Adrenal gland (tissue), 19 donors: ENCODE measurements at places on chromosomes 6 and 20.

- H3K36me3 ChIP-seq = no peaks in the 10 kb centered on the region
- no peak overlapping the region for H3K4me3 ChIP-seq
- H3K27me3 ChIP-seq = no peaks in the 10 kb centered on the region
- peaks cover 4% of the 10 kb centered on the region for H3K4me1 ChIP-seq
- DNase-seq = no peak
- H3K27ac ChIP-seq = no peak overlapping the region
Observed at GRCh38 chr6:143782481-143782880, 60.7 kb upstream of the LTV1 start.

DNA sequence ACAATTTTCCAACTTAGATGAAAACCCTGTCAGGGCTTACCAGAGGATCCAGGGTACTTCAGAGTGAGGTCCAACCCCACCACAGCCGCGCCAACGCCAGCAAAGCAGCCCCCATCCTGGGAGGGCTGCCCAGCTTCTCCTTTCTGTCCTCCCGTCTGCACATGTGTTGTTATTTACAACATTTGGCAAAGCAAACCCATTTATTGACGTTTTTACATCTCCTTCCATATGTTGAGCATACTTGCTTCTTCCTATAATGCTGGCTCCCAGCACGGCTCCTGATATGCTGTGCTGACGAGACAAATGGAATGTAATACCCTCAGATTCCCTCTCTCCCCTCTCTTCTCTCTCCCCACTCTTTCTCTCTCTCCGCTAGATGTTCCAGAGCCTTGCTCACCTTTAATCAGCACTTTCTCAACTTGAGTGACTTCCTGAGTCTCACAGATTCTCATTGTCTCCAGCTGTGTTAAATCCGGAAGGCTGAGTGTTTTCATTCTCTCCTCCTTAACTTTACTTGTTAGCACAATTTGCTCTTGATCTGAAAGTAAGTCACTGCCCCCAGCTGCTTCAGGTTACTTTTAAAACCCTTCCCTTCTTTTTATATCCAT is 22.7 kb downstream of the RCAN2 start:
- no peak overlapping the region for H3K27ac ChIP-seq
- H3K36me3 ChIP-seq = no peaks in the 10 kb centered on the region
- no peak for DNase-seq
- H3K4me1 ChIP-seq = no peaks in the 10 kb centered on the region
- H3K27me3 ChIP-seq = no peaks in the 10 kb centered on the region

DNA sequence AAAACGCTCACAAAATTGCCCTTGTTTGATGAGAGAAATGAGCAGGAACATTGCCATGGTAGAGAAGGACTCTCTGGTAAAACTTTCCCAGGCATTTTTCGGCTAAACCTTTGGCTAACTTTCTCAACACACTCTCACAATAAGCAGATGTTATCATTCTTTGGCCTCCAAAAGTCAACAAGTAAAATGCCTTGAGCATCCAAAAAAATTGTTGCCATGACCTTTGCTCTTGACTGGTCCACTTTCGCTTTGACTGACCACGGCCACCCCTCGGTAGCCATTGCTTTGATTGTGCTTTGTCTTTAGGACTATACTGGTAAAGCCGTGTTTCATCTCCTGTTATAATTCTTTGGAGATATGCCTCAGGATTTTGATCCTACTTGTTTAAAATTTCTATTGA is 41.1 kb upstream of the PREP start:
- H3K4me3 ChIP-seq = no peak overlapping the region
- no peaks in the 10 kb centered on the region for H3K27me3 ChIP-seq
- H3K27ac ChIP-seq = no peak overlapping the region

DNA sequence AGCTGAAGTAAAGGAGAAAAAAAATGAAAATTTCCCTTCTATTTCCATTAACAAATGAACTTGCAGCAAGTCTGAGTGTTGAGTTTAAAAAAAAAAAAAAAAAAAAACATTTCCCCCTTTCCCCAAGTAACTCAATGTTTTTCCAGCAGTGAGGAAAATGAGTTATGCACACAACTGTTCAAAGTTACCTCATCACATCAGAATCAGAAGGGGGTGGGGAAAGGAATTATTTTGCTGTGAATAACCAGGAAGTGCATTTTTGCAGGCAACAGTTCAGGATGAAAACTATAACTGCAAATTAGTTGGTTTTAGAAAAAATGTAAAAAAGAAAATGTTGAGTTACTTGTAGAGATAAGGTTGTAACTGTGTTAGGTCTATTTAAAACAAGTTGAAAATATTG is 568.9 kb upstream of the CITED2 start:
- H3K27me3 ChIP-seq = no peaks in the 10 kb centered on the region
- H3K4me3 ChIP-seq = no peak overlapping the region
- H3K27ac ChIP-seq = no peak overlapping the region
- DNase-seq = no peak

- H3K4me1 ChIP-seq = no peaks in the 10 kb centered on the region
- no peak overlapping the region for H3K4me3 ChIP-seq
- no peak for DNase-seq
- no peak overlapping the region for H3K27ac ChIP-seq
Observed at GRCh38 chr6:142914937-142915697, 29.9 kb downstream of the HIVEP2 start.

- H3K27ac ChIP-seq = peak overlapping the region; percentile 87
- peak; percentile 90 for DNase-seq
- H3K27me3 ChIP-seq = no peaks in the 10 kb centered on the region
- no peaks in the 10 kb centered on the region for H3K36me3 ChIP-seq
- peaks cover 69% of the 10 kb centered on the region for H3K4me1 ChIP-seq
Observed at GRCh38 chr20:64212755-64213154, 42.8 kb upstream of the PCMTD2 start.

DNA sequence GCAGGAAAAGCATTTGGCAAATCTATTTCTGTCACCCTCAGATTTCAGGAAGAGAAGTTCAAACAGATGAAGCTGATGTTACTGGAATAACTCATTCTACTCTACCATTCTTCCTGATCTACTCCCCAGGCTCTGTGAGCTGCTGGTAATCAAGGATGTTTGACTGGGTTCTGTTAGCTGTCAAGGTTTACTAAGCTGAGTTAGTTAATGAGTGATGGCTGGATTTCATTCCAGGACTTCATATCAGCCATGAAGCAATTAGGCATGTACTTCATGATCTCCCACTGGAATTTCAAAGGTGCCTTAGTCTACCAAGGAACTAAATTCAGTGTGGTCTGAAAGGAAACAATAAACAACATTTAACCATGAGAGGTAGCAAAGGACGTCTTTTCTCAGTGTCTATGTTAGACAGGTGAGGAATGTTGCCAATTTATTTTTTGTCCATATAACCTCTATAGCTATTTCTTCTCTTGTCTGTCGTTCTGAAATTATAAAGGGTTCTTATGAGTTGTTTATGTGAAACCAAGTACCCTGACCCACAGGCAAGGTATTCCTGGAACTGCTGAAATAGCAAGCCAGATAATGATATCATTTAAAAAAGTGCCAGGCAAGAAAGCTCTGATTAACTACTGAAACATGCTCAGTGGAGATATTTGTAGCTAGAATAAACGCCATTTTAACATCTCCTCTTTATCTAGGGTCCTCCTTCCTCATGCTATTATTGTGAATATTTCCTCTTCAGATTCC is 112.9 kb downstream of the BACH2 start:
- no peak overlapping the region for H3K4me3 ChIP-seq
- H3K36me3 ChIP-seq = no peaks in the 10 kb centered on the region
- no peak for DNase-seq

- no peaks in the 10 kb centered on the region for H3K36me3 ChIP-seq
- H3K27ac ChIP-seq = no peak overlapping the region
- H3K27me3 ChIP-seq = no peaks in the 10 kb centered on the region
- H3K4me3 ChIP-seq = no peak overlapping the region
- H3K4me1 ChIP-seq = no peaks in the 10 kb centered on the region
- DNase-seq = no peak
Observed at GRCh38 chr6:17591287-17591686, 8.8 kb upstream of the FAM8A1 start.

- no peak for DNase-seq
- no peaks in the 10 kb centered on the region for H3K36me3 ChIP-seq
Observed at GRCh38 chr6:136862662-136863061, 40.3 kb downstream of the PEX7 start.

DNA sequence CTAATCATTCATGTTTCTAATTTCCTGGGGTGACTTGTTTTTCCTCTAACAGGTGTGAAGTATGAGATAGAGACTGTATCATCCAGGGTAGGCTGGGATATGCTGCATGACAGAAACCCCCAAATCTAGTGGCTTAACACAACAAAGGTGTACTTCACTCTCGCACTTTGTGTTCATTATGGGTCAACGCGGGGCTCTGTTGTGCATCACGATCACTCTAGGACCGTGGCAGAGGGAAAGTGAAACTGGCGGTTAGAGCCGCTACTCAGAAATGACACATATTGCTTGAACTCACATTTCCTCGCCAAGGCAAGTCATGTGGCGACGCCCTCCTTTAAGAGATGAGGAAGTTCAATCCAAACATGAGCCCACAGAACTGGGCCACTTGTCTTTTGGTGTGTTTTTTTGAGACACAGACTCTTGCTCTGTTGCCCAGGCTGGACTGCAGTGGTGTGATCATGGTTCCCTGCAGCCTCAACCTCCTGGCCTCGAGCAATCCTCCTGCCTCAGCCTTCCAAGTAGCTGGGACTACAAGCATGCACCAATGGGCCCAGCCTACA is 41.3 kb downstream of the PCNA start:
- no peak overlapping the region for H3K4me3 ChIP-seq
- H3K4me1 ChIP-seq = peaks cover 9% of the 10 kb centered on the region
- DNase-seq = peak; percentile 43
- no peaks in the 10 kb centered on the region for H3K27me3 ChIP-seq
- no peak overlapping the region for H3K27ac ChIP-seq
- H3K36me3 ChIP-seq = no peaks in the 10 kb centered on the region

DNA sequence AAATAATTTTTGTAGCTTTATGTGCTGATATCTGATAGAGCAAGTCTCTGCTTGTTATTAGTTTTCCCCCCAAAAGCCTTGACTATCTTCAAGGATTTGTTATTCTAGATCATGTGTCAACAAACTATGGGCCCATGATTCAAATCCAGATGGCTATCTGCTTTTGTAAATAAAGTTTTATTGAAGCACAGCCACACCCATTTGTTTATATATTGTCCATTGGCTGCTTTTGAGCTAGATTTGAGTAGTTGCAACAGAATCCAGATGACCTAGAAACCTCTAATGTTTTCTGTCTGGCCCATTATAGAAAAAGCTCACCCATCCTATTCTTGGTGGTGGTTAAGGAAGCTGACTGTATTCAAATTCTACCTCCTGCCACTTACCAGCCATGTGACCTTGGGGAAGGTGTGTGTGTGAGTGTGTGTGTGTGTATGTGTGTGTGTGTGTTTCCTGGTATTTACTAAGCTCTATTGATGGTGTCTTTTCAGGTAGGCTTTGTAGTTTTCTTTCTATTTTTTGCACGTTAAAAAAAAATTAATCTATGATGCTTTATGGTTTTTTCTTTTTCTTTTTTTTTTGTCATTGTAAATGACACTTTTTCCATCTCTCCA is 1.3 kb upstream of the GTSF1L start:
- no peak for DNase-seq
- peaks cover 6% of the 10 kb centered on the region for H3K27me3 ChIP-seq
- no peaks in the 10 kb centered on the region for H3K4me1 ChIP-seq
- no peaks in the 10 kb centered on the region for H3K36me3 ChIP-seq

GRCh38 chr6:3825851-3826581 is 23.2 kb upstream of the FAM50B start:
- H3K4me1 ChIP-seq = peaks cover 19% of the 10 kb centered on the region
- H3K27ac ChIP-seq = peak overlapping the region; percentile 97
- H3K4me3 ChIP-seq = no peak overlapping the region
- H3K36me3 ChIP-seq = no peaks in the 10 kb centered on the region
- H3K27me3 ChIP-seq = no peaks in the 10 kb centered on the region
- peak; percentile 93 for DNase-seq

DNA sequence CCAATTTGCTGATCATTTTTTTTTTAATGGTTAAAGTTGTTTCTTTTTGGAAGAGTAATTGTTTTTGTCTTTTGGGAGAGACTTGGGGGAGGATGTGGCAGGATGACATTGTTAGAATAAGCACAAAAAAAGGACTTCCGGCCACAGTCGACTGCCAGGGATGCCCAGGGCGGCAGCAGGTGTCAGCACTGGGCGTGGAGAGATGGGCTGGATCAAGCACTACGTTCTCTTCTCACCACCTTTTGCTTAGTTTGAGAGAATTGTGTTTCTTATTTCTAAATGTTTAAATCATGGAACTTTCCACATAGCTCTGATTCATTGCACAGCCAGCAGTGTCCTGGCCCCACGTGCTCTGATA is 104.6 kb upstream of the FRMD1 start:
- H3K36me3 ChIP-seq = no peaks in the 10 kb centered on the region
- no peak overlapping the region for H3K27ac ChIP-seq
- no peaks in the 10 kb centered on the region for H3K27me3 ChIP-seq
- H3K4me3 ChIP-seq = no peak overlapping the region

- DNase-seq = peak; percentile 28
- no peaks in the 10 kb centered on the region for H3K4me1 ChIP-seq
- H3K27ac ChIP-seq = no peak overlapping the region
- H3K36me3 ChIP-seq = no peaks in the 10 kb centered on the region
- H3K4me3 ChIP-seq = no peak overlapping the region
Observed at GRCh38 chr20:10696650-10697049, 22.9 kb upstream of the JAG1 start.

- no peaks in the 10 kb centered on the region for H3K36me3 ChIP-seq
- DNase-seq = no peak
- no peak overlapping the region for H3K4me3 ChIP-seq
Observed at GRCh38 chr6:112332274-112332673, 14.9 kb upstream of the RFPL4B start.

DNA sequence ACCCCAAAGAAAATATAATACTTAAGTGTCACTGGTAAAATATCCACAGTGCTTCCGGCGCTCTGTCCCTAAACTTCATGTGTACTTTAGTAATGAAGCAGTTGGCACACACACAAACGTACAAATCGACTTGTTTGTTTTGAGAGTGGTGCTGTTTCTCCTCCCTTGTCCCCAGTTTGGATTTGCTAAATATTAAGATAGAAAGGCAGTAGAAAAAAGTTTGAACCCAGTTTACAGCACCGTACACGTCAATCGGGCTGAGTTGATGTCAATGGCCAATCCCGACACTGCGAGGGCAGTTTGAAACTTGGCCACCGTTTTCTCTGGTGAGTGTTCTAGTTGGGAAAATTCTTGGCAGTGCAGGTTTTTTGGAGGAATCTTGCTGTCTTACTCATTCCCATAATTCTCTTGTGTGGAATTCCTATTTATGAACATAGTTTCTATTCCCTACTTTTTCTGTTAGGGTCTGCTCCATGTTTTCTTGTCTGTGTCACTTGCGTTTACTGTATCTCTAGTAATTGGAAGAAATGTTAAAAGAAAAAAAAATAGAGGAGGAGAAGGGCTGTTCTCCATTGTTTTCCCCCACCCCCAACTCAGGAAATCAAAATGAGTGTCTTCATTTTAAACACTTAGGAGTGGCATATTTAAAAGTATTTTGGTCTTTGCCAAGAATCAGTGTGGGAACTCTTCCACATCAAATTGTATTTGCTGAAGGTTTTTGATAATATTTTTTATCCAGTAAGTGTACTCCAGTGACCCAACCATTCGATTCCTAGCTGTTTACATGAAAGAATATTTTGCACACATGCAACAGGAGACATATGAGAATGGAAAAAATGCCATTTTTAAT is 72.3 kb downstream of the OR2B2 start:
- no peaks in the 10 kb centered on the region for H3K36me3 ChIP-seq
- no peak overlapping the region for H3K4me3 ChIP-seq
- peak overlapping the region; percentile 99 for H3K27ac ChIP-seq

- no peaks in the 10 kb centered on the region for H3K27me3 ChIP-seq
- DNase-seq = no peak
- no peak overlapping the region for H3K27ac ChIP-seq
Observed at GRCh38 chr6:161908872-161909271, 635.0 kb upstream of the AGPAT4 start.
